Stimulated activated CD4-positive, alpha-beta T cell treated with anti-CD3 and anti-CD28 coated beads, TNF-alpha, amount 100 ng/mL, for 4 hours (primary cell): ENCODE measurements at places on chromosomes 16 and 17.

DNA sequence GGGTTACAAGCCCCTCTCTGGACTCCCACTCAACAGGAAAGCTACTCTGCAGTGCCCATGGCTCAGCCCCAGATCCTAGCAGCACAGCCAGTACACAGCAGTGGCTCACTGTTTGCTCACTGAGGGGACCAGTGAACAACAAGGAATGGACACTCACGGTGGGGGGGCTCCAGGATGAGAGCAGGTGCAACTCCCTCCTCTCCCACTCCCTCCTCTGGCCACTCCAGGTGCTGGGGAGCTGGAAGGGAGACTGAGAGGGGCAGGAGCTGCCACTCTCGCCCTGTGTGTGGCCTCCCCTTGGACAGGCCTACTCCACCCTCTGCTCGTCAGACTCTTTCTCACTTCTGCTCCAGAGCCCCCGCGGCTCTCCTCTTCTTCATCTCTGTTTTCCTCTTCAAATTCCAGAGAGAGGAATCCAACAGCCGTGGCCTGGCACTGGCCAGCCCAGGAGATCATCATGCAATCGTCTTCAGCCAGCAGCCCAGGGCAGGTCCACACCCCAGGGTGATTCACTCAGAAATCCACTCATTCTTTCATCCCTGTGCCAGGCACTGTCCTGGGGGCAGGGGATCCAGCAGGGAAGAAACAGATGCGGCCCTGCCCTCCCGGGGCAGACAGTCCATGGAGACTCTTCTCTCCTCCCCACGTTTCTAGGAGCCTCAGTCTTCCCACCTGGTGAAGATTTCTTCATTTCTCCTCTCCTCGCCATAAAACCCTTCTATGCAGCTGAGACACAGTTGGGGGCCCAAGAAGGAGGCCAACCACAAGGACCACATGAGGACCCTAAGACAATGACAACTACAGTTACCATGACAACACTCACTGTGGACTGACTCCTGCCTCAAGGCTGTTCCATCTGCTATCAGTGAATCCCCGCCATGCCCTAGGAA lies 30.7 kb downstream of the CFAP20 start:
- DNase-seq, result no peak

GRCh38 chr17:17508646-17509591 lies 12.7 kb upstream of the RASD1 start:
- no peak for DNase-seq

DNA sequence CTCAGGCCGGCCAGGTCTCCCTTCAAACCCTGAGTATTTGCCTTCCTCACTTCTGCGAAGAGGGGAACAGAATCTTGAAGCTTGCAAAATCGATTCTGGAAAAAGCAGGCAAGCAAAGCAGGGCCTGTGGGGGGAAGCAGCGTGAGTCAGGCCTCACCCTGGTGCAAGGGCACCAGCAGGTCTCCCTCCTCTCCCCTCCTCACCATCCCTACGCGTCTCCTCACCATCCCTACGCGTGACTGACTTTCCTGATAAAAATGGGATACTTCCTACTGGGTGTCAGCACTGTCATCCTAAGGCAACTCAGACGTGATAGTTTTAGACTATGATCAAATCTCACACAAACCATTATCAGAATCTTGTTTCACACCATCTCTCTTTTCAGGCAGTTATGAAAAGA lies 12.1 kb downstream of the CMTM3 start:
- DNase-seq, result no peak

- DNase-seq, result no peak
These were observed 279.5 kb upstream of the MYOCD start for GRCh38 chr17:12386225-12386624.

GRCh38 chr17:42198897-42199296 lies 4.6 kb upstream of the GHDC start:
- no peak for DNase-seq

DNA sequence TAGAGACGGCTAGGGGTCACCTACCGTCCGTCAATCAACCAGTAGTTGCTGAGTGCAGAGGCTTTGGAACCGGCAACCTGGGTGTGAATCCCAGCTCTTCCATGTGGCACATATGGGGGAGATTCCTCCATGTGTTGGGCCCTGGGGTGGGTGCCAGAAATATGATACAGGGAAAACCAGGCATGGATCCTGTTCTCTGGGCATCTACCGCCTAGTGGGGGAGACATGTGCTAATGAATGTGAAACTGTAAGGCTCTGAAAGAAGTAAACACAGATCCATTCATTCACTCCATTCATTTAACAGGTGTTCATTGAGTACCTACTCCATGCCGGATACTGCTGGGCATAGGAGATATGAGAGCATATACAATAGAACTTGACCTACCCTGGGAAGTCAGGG lies 39.5 kb upstream of the SDK2 start:
- DNase-seq, result no peak
